ENCODE measurements at places on chromosomes 1 and 21. TPM values are rescaled to one million over a fixed set of nuclear protein-coding genes. Genes with fewer than 3 reads are reported as not detected.

- no peak for DNase-seq
- H3K36me3 ChIP-seq: peaks cover 2% of the 10 kb centered on the region
- H3K27me3 ChIP-seq: no peaks in the 10 kb centered on the region
- H3K27ac ChIP-seq: no peak overlapping the region
- no peak overlapping the region for H3K4me3 ChIP-seq
Measured at GRCh38 chr21:33278721-33279120, 12.6 kb downstream of the IL10RB start.

DNA sequence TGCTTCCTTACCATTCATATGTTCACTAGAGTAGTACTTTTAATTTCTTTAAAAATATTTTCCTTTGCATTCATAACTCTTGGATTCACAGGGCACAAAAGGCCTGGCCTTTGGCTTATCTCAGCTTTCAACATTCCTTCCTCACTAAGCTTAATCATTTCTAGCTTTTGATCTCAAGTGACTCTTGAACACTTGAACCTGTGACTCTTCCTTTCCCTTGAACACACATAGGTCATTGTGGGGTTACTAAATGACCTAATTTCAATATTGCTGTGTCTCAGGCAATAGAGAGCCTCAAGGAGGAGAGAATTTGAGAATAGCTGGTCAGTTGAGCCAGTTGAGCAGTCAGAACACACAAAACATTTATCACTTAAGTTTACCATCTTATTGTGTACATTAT lies 49.9 kb downstream of the COL11A1 start:
- DNase-seq: no peak
- H3K27ac ChIP-seq: no peak overlapping the region
- no peaks in the 10 kb centered on the region for H3K4me1 ChIP-seq

DNA sequence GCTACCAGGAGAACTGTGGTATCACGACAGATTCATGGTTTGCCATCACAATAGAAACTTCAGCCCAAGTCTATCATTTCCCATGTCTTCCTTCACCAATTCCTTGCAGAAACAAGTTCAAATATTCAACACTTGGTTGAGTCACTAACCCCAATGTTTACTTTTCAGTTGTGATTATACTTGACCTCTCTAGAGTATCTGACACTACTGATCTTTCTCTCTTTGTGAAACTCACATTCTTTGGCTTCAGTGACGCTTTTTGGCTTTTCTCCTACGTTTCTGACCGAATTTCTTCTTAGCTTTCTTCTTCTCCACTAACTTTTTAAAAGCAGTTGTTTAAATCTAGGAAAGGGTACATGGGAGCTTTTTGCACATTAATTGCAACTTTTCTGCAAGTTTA lies 48.8 kb upstream of the HMGB4 start:
- no peak overlapping the region for H3K27ac ChIP-seq
- no peaks in the 10 kb centered on the region for H3K36me3 ChIP-seq
- peaks cover 27% of the 10 kb centered on the region for H3K27me3 ChIP-seq
- H3K4me1 ChIP-seq: no peaks in the 10 kb centered on the region
- H3K4me3 ChIP-seq: no peak overlapping the region

Gene LORICRIN
- total RNA-seq: not detected

Gene LRRC53
- total RNA-seq: not detected

Gene LCE1A
- not detected for total RNA-seq
